ENCODE measurements at places on chromosomes 7 and 10.
A peak's percentile ranks its signal among the peaks of the same experiment; 100 is the strongest.

- DNase-seq: peak; percentile 1
Measured at GRCh38 chr10:107653832-107654287, 489.4 kb upstream of the SORCS1 start.

DNA sequence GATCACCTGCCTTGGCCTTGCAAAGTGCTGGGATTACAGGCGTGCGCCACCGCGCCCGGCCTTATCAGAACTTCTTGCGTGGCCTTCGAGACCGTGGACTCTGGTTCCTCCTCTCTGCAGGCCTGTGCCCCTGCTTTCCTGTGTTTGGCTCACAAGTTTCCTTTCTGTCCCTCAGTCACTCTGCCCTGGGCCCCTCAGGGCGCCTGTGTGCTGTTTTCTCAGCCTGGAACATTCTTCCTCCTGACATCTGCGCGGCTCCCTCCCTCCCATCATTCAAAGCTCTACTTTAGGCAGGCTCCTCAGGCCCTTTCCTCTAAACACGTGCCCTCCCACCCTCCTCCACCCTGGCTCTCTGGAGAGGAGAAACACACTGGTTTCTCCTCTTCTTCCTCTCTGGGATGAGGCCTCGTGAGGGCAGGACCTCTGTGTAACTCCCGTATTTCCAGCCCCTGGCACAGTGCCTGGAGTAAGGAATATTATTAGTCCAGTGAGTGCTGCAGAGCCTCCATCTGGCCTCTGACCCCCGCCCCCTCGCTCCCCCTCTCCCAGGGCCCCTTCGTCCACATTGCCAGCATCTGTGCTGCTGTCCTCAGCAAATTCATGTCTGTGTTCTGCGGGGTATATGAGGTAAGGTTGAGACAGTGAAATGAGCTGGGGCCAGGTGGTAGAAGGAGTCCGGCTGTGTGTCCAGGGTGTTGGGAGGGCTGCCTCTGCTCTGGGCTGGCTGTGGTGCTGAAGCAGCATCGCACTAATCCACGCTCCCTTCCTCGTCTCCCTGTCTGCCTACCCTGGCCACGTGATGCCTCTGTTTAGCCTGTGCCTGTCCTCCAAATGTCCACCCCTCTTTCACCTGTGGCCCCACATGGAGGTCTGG lies 7.1 kb downstream of the CLCN1 start:
- no peak for DNase-seq

DNA sequence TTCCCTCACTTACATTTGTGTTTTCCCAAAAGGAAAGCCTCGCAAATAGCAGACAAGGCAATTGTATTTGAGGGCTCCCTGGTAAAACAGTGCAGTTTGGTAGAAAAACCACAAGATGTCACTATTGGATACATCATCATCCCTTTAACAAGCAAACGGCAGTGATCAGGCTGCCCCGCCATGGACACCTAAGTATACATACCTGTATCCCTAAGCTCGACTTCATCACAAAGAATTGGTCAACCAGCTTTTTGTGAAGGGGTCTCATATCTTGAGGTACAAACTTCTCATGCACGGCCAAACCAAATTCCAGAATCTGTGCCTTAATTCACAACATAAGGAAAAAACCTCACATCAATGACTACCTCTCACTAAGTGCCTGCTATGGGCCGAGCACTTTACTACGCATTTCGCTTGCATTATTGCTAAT lies 179.5 kb upstream of the IMMP2L start:
- DNase-seq: no peak

- DNase-seq: no peak
Measured at GRCh38 chr10:120400601-120401000, 56.4 kb upstream of the PLPP4 start.

- no peak for DNase-seq
Measured at GRCh38 chr10:49332768-49333167, 33.8 kb downstream of the C10orf71 start.

DNA sequence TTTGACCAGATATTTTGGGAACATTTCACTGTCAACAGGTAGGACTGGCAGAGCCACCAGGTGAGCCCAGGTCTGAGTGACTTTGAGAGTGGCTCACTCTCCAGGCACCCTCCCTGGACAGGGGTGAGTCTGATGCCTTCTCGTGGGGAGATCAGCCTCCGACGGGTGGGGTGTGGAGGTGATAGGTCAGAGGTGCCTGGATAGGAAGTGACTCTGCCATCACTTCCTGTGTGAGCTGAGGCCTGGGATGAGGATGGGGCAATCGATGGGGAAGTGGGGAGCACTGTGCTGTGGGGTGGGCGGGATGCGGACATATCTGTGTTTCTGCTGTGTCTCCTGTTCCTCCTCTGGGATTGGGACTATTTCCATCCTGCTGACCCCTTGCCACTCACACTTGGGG lies 34.6 kb downstream of the IFT22 start:
- DNase-seq: no peak

DNA sequence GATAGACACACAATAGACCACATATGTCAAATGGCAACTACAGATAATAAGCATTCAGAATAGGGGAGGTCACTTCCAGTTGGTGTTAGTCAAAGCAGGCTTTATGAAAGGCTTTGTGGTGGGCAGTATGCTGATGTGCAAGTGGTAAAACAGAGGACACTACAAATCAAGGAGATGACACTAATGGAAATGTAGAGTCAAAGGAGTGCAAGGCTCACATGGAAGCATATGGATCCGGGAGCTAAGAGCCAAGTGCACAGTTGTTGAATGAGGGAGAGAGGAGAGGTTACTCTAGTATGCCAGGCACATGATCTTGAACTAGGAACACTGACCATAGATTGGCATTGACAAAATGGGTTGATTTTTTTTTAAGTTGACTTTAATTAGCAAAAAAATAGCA lies 62.7 kb downstream of the GRM3 start:
- no peak for DNase-seq

All from AG09309 (cell line).